ENCODE measurements at places on chromosomes 6 and 20.

GRCh38 chr6:105500693-105501092 is 97.8 kb upstream of the PREP start:
- no peak for DNase-seq

DNA sequence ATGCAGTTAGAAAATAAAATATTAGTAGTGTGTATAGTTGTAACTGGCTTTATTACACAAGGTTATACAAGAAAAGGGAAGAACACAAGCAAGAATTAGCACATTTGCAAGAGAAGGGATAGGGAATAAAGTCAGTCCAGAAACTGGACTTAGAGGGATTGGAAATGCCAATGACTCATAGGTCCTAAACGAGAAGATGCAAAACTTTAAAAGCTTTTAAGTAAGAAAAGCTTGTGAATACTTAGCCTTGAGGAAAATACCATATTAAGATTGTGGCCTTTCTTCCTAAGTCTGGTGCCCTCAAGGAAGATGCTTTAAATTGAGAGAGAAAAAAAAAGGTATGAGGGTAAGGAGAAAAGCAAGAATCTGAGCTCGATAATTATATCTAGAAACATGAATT is 102.3 kb upstream of the MCHR2 start:
- DNase-seq = no peak

DNA sequence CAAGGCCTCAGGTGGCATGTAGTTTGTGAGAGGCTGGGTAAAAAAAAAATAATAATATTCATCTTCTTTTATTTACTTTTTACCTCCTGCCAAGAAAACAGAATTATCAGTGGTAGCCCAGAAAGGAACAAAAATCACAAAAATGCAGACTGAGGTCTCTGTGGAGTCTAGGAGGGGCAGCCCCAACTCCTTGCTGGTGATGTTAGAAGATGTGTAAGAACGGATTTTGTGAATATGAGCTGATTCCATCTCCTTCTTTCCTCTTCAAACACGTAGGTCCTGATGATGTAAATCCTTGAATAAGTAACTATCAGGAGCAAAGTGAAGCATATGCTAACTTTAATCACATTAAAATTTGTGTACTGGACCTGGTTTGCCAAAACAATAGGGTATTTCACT is 226.8 kb downstream of the EYA4 start:
- no peak for DNase-seq

DNA sequence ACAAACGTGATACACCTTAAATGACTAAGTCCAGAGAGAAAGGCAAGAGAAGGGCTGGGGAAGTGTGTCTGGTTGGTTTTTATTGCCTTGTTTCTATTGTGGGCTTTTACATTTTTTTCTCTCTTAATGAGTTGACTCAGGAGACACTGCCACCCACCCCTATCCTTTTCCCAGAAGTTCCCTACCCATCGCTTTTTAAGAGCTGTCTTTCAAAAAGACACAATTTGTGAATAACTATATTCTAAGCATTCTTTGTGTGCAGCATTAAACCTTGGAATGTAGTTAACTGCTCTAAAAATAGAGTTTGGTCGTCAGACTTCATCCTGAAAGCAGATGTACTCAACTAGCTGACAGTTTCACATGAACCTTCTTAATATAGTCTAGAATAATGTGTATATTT is 174.9 kb downstream of the ISM1 start:
- no peak for DNase-seq

- DNase-seq = no peak
Measured at GRCh38 chr6:53496797-53497375, 48.0 kb downstream of the GCLC start.

- DNase-seq = no peak
Measured at GRCh38 chr6:14622909-14623505, 505.4 kb downstream of the CD83 start.

- DNase-seq = no peak
Measured at GRCh38 chr6:157143890-157144798, 179.2 kb downstream of the TMEM242 start.

- no peak for DNase-seq
Measured at GRCh38 chr6:36095497-36096391, 34.6 kb upstream of the MAPK13 start.

- DNase-seq = no peak
Measured at GRCh38 chr6:93799226-93799625, 379.9 kb upstream of the EPHA7 start.

All from stimulated activated CD4-positive, alpha-beta T cell treated with anti-CD3 and anti-CD28 coated beads, TNF-alpha, amount 100 ng/mL, for 1 hour (primary cell).